ENCODE measurements at places on chromosomes 16 and 17.

GRCh38 chr17:48389903-48390302 lies 40.1 kb downstream of the SKAP1 start:
- no peak for DNase-seq

DNA sequence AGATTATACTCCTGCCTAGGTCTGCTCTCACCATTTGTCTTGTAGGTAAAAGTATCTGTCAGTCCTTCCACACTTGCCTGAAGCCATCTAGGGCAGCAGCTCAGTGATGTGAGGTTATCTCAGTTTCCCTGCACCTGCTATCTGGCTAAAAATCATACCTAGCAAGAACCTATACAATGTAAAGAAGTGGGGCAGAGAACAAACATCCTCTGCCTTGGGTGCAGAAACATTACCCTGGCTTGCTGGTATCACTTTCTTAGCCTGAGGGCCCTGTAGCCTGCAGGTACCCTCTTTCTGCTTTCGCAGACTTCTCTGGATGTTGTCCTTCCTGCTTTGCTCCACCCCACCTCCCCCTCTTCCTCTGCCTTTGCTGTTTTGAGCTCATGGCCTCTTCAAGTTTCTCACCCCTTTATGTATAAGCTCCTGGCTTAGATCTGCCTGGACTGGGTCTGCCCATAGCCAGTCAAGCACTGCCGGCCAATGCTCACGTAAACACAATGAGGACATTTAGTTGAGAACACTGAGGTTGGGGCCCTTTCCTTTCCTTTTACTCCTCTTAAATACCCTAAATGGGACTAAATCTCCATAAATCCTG lies 8.7 kb upstream of the SDK2 start:
- DNase-seq = no peak

- DNase-seq = peak; percentile 61
Observed at GRCh38 chr17:34542700-34543336, 36.6 kb upstream of the TMEM132E start.

GRCh38 chr17:64232466-64233262 lies 30.4 kb downstream of the TEX2 start:
- DNase-seq = no peak

DNA sequence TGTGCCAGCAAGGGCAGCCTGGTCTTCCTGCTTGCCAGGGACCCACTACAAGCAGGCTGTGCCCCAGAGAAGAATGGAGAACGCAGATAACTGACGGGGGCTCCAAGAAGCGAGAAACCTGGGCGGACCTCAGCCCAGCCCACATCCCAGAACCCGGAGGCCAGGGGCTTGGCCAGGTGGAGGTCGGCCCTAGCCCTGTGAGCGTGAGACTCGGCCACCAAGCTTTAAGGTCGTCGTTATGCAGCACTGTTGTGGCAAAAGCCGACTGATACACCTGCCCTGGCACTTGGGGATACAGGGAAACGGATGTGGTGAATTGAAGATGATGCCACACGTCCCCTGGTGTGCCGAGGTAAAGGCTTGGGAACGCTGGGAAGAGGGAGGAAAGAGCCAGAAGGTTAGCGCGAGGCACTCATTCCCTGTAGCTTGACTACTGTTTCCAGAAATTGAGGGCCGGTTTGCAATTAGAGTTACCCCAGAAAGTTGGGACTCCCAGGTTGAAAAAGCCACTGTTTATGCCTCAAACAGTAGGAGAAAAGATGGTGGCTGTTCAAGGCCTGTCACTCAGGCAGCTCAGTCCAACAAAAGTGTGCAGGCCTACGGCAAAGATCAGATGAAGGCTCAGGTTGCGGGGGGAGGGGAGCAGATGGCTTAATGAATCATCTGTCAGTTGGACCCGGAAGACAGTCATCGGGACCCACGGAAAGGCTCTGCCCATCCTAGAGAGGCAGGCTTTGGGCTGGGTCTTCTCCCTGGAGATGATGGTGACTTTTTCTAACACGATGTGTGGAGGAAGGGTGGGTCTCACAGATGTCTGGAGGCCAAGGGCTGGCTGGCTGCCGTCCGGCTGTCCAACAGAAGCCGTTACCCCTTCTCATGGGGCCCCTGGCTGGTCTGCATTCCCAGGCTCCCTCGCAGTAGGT lies 45.6 kb upstream of the BAHCC1 start:
- DNase-seq = no peak

DNA sequence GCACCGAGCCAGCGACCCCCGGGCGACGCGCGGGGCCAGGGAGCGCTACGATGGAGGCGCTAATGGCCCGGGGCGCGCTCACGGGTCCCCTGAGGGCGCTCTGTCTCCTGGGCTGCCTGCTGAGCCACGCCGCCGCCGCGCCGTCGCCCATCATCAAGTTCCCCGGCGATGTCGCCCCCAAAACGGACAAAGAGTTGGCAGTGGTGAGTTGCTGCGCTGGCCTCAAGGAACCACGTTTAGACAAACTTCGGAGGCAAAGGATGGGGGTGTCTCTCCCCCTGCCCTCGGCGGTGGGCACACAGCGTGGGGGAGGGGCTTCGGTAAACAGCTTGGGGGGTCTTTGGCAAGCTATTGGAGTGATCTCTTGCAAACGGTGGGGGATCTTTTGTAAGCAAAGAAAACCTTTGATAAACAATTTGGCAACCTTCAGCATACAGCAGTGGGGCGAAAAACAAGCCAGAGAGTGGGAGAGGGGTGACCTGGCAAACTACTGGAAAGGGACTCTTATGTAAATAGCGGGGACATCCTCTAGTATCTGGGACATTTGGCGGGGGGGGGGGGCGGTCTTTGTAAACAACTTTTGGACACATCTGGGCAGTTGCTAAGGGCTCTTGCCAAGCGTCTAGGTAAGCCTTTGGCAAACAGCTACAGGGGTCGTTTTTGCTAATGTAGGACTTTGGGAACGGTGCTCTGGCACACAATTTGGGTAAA lies 587 bp downstream of the MMP2 start:
- DNase-seq = no peak

- peak; percentile 91 for DNase-seq
Observed at GRCh38 chr16:30903596-30903995, 7.2 kb downstream of the CTF1 start.

- DNase-seq = no peak
Observed at GRCh38 chr16:6132121-6132520, 1034.5 kb upstream of the EEF2KMT start.

DNA sequence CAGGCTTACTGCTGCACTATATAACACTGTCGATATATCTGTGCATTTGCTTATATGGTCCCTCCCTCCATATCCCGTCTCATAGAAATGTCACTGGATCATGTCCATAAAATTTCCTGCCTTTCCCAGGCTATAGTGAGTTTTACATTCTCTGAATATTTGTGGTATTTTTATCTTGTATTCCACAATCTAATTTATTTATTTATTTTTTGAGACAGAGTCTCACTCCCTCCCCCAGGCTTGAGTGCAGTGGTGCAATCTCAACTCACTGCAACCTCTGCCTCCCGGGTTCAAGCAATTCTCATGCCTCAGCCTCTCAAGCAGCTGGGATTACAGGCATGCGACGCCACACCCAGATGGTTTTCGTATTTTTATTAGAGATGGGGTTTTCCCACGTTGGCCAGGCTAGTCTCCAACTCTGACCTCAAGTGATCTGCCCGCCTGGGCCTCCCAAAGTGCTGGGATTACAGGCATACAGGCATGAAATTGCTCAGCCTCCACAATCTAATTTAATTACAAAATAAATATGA lies 12.9 kb downstream of the TRIM37 start:
- no peak for DNase-seq

DNA sequence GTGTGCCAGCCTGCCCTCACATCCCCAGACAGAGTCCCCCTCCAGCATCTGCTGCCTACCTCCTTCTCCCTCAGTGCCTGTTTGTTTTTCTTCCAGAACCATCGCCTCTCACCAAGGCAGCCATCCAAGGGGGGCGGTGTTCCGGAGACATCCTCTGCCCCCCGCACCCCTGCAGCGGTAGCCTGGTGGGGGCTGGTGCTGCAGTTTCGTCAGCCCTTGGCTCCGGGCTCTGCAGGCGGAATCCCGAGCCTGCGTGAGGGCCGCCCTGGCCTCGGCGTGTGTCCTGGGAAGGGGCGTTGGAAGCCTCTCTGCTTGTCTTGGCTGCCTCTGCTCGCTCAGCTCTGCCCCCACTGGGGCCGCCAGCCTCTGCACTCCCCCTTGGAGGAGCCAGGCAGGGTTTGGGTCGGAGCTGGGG lies 126.0 kb upstream of the CIBAR2 start:
- no peak for DNase-seq

DNA sequence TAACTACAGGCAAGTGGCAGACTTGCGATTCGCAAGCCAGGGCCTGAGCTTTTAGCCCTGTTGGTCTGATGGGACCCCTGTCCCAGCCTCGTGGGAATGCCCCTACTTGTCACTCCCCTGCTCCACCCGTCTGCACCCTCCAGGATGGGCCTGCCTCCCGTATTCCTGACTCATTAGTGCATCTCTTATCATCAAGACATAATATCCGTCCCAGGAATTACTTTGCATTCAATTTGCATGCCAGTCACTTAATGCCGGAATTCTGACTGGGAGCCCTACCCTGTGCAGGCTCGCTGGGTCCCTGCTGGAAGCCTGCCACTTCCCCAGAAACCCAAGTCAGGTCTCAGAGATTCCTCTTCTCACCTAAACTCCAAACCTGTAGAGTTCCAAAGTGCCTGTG lies 3.3 kb downstream of the PRSS53 start:
- no peak for DNase-seq

DNA sequence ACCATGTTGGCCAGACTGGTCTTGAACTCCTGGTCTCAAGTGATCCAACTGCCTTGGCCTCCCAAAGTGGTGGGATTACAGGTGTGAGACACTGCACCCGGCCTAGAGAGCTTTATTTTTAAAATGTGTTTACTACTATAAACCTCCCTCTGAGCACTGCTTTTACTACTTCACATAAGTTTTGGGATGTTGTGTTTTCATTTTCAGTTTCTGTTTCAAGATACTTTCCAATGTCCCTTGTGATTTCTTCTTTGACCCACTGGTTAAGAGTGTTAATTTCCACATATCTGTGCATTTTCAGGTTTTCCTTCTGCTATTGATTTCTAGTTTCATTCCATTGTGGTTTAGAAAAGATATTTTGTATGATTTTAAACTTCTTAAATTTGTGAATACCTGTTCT lies 74.4 kb downstream of the NETO2 start:
- no peak for DNase-seq

DNA sequence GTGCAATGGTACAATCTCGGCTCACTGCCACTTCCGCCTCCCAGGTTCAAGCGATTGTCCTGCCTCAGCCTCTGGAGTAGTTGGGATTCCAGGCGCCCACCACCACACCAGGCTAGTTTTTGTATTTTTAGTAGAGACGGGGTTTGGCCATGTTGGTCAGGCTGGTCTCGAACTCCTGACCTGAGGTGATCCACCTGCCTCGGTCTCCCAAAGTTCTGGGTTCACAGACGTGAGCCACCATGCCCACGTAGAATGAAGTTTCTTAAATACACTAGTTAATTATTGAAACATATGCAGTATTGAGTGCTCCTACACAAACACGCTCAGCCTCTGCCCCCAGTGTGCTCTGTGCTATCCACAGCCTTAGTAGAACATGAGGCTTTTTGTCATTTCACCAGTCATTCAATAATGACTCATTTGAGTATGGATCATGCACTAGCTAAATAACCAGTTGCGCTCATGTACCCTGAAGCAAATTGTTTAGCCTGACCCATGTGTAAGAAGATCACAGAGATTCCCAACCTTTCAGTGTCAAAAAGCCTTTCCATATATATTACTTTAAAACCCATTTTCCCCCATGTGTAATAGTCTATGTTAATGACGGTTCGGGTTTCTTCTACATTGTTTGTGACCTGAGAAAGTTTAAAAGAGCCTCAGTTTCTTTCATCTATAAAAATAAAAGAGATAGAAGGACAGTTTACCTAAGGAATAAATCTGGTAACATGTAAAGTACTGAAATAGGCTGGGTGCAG lies 49.7 kb downstream of the TUBD1 start:
- no peak for DNase-seq

DNA sequence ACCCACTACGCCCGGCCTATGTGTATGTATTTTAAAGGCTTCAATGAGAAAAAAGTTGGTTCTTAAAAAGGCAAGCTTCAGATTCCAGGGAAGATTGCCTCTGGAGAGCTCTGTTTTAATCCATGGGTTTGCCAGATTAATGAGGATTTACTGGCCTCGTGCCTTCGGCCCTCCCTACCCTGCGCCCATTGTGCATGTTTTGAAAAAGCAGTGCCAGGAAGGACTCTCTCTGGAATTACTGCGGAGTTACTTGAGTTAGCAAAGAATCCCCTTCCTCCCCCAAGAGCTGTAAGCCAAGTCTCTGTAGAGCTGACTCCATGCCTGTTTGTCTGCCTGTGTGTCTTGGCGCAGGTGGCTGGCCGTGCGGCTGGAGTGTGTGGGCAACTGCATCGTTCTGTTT lies 98.9 kb downstream of the ABCC6 start:
- DNase-seq = no peak

- DNase-seq = no peak
Observed at GRCh38 chr16:3009568-3010390, 2.9 kb upstream of the CLDN9 start.

DNA sequence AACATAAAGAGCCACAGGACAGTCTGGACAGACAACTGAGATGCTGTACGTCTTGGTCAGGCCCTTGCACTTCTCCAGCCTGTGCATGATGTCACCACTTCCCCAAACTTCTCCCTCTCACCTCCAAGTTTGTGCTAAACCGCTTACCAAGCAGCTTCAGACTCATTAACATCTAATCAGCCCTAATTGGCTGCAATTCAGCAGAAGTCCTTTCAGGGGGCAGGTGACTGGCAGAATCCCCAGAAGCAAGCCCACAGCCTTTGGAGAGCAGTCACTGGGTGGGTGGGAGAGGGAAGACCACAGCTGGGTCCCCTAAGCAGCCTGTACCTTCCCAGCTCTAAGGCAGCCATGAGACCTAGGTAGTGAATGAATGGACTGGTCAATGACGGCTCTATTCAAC lies 161.4 kb downstream of the GRIN2A start:
- DNase-seq = no peak

GRCh38 chr16:3957344-3957980 lies 76.9 kb upstream of the CREBBP start:
- DNase-seq = no peak

DNA sequence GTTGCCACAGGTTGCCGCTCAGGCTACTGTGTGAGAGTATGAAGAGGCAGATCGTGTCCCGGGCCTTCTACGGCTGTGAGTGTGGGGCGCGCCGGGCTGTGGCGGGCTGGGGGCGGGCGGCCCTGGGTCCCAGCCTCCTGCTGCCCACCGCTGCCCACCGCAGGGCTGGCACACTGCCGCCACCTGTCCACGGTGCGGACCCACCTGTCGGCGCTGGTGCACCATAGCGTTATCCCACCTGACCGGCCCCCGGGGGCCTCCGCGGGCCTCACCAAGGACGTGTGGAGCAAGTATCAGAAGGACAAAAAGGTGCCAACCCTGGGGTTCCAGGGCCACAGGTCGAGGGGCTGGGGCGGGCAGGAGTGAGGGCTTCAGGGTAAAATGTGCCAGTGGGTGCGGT lies 28.7 kb downstream of the MNT start:
- DNase-seq = no peak
